Vagina (tissue), 2 donors: ENCODE measurements at places on chromosomes 13 and 19.

GRCh38 chr13:21637296-21637695, 33.3 kb upstream of the MICU2 start:
- no peak for DNase-seq

DNA sequence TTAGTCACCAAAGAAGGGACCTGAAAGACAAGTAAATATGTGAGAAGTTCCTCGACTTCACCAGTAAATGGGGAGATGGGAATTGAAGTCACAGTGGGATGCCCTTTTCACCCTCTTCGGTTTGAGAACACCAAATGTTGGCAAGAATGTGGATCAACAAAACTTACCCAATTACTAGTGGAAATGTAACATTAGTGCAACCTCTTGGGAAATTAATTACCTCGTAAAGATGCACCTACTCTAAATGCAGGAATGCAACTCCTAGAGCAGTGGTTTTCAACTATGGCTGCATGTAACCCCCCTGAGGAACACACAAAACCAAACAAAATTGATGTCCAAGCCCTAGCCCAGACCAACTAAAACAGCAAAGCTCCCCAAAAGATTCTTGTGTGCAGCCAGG, 78.1 kb downstream of the LNX2 start:
- no peak for DNase-seq

GRCh38 chr13:44519642-44520041, 56.5 kb downstream of the TSC22D1 start:
- DNase-seq: no peak

GRCh38 chr13:44219577-44220548, 153.8 kb upstream of the SERP2 start:
- peak; percentile 71 for DNase-seq

DNA sequence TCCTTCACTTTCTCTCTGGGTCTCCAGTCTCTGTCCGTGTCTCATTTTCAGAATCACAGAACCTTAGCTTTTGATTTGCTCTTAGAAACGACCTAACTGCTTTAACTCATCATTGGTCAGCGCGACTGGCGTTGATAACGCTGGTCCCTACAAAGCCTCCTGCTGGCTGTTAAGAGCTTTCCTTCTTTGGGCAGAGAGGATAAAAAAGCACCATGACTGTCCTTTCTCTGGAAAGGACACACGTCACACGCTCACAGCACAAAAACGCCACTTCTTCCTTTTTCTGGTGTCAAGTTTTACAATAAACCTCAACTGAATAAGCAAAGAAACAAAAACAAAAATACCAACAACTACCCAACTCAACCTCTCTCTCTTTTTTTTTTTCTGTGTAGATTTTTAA, 1.7 kb upstream of the KLK12 start:
- DNase-seq: no peak

- DNase-seq: peak; percentile 22
Observed at GRCh38 chr13:110214637-110215036, 92.3 kb downstream of the COL4A1 start.

DNA sequence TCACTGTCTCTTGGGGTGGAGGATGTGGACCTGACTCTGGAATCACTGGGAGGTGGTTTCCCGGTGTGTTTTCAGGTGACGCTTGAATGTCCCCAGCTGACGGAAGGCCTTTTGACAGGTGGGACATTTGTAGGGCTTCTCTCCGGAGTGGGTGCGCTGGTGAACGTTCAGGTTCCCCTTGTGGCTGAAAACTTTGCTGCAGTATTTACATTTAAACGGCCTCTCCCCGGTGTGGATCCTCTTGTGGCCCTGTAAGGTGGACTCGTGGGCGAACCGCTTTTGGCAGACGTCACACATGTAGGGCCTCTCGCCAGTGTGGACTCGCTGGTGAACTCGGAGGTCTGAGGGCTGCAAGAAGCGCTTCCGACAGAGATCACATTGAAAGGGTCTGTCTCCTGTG, 7.8 kb downstream of the ZSCAN5B start:
- no peak for DNase-seq

- DNase-seq: no peak
Observed at GRCh38 chr13:45196096-45196495, 4.7 kb downstream of the KCTD4 start.

- no peak for DNase-seq
Observed at GRCh38 chr19:55319785-55320184, 5.4 kb downstream of the TMEM150B start.

GRCh38 chr13:37648609-37649008, 50.0 kb upstream of the POSTN start:
- DNase-seq: no peak

DNA sequence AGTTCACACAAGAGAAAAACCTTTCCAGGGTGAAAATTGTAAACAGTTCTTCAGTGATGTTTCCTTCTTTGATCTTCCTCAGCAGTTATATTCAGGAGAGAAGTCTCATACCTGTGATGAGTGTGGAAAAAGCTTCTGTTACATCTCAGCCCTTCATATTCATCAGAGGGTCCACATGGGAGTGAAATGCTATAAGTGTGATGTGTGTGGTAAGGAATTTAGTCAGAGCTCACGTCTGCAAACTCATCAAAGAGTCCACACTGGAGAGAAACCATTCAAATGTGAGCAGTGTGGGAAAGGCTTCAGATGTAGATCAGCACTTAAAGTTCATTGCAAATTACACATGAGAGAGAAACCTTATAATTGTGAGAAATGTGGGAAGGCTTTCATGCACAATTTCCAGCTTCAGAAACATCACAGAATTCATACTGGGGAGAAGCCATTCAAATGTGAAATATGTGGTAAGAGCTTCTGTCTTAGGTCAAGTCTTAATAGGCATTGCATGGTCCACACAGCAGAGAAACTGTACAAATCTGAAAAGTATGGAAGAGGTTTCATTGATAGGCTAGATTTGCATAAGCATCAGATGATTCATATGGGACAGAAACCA, 6.9 kb downstream of the ZNF222 start:
- DNase-seq: no peak

GRCh38 chr19:16340092-16340491, 15.5 kb downstream of the KLF2 start:
- DNase-seq: no peak

DNA sequence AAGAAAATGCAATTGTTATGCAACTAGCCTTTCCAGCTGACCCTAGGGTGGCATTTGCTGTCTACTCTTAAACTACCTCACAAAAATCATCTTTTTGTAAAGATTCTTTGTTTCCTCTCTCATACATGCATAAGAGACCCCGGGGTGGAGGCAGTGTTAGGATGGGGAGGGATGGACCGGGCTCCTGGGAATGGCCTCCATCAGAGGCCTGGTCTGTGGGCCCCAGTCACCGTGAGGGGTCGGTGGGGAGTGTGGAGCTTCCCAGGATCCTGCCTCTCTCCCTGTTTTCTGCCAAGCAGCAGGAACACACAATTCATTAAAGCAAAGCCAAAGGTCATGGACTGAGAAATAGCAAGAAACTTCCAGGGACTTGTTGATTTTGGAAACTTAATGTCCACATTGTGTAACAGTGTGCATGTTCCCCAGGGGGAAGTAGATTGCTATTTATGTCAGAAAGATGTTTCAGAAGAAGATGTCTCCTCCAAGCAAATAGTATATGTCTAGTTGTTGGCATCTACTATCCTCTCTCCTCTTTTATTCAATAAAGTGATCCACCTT, 241.4 kb downstream of the ENOX1 start:
- DNase-seq: no peak

- DNase-seq: no peak
Observed at GRCh38 chr13:45812695-45813372, 38.7 kb downstream of the SIAH3 start.

DNA sequence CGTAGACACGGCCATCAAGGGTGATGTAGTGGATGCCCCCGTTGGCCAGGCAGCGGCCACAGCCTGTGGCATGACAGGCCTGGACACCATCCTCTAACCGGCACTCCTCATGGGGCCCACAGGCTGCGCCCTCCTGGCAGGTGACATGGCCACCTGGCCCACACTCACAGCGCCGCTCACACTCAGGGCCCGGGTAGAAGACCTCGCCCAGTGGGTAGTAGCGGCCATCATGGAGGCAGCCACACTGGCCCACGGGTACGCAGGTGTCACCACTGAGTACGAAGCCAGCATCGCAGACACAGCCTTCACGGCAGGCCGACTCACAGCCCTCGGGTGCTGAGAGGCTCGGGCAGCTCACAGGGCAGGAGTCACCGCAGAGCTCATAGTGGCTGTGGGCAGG, 27.2 kb upstream of the FBL start:
- DNase-seq: no peak

DNA sequence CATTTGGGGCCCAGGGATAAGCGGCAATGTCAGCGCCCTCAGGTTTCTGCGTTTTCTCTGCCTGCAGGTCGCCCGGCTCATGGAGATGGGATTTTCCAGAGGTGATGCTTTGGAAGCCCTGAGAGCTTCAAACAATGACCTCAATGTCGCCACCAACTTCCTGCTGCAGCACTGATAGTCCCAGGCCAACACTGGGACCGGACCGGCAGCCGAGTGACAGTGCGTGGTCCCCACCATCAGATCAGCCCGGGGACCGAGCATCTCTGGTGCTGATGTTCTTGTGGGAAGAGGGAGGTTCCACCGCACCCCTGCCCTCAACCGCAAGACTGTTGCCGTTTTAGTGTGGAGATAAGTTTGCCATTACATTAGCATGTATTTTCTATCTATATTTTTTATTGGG, 78.0 kb upstream of the GPR183 start:
- DNase-seq: peak; percentile 40

- DNase-seq: no peak
Observed at GRCh38 chr19:1446713-1447481, 3.0 kb upstream of the APC2 start.

- DNase-seq: no peak
Observed at GRCh38 chr13:97548138-97548537, 114.2 kb downstream of the RAP2A start.

- DNase-seq: no peak
Observed at GRCh38 chr13:114021464-114022308, 47.8 kb upstream of the C13orf46 start.

- DNase-seq: no peak
Observed at GRCh38 chr19:45995715-45996385, 583 bp downstream of the CCDC61 start.

- no peak for DNase-seq
Observed at GRCh38 chr19:35116072-35116801, 614 bp downstream of the FXYD3 start.

DNA sequence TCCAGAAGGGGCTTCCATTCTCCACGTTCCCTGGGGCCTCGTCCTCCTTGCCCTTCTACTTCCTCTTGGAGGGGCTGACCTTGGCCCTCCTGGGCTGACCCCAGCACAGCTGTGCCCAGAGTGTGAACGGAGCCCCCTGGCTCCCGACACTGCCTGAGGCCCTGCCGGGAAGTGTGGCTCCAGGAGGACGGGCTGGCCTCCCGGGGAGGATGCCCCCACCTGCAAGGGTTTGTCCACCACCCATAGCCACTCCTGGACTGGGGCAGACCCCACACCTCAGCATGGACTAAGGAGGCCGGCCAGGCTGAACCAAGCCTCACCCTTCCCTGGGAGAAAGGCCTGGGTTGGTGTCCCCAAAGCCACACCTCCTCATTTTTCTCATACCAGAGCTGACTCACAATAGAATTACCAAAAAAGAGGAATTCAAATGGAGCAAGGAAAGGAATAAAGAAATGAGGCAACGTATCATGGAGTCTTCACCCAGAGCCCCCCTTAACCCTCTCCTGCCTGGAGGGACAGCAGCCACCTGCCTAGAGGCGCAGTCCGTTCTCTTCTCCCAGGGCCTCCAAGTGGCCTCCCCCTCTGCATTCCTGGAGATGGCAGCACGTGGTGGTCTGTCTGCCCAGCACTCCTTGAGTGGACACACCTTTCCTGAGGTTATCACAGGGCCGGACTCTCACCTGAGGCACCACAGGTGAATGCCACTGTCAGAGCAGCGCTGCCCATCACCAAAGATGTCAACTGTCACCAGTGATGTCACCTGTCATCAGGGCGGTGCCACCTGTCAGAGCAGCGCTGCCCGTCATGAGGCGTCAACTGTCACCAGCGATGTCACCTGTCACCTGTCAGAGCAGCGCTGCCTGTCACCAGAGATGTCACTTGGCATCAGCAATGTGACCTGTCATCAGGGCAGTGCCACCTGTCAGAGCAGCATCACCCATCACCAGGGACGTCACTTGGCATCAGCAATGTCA, 3.1 kb upstream of the C13orf46 start:
- DNase-seq: no peak

GRCh38 chr13:114099191-114099590, 33.2 kb downstream of the RASA3 start:
- no peak for DNase-seq

GRCh38 chr19:13277104-13277809, 127.0 kb downstream of the IER2 start:
- DNase-seq: no peak

- no peak for DNase-seq
Observed at GRCh38 chr19:44212866-44213346, 574 bp downstream of the ZNF227 start.

GRCh38 chr13:114059946-114060860, 72.2 kb downstream of the RASA3 start:
- DNase-seq: no peak

GRCh38 chr13:108741930-108742329, 112.5 kb downstream of the MYO16 start:
- no peak for DNase-seq

- no peak for DNase-seq
Observed at GRCh38 chr19:38683393-38684077, 36.1 kb downstream of the ACTN4 start.

- no peak for DNase-seq
Observed at GRCh38 chr19:51319649-51320279, 8.3 kb downstream of the IGLON5 start.

- DNase-seq: no peak
Observed at GRCh38 chr13:70108356-70109105, at the start of gene KLHL1. TSS of gene KLHL1 (minus strand) at chr13:70108452. CDS start at chr13:70107699, 753 bp downstream.
